Activated naive CD8-positive, alpha-beta T cell treated with anti-CD3 and anti-CD28 coated beads, Interleukin-2, amount 50 U/mL, for 16 hours (primary cell): ENCODE measurements at places on chromosomes 3 and 15.

- no peak for DNase-seq
These were observed 55.2 kb downstream of the WNT7A start for GRCh38 chr3:13824521-13825310.

- DNase-seq, result no peak
These were observed 17.8 kb downstream of the DUOX1 start for GRCh38 chr15:45147606-45148005.

- DNase-seq, result no peak
These were observed 16.8 kb downstream of the ATP10A start for GRCh38 chr15:25846377-25846776.

- DNase-seq, result no peak
These were observed 111.4 kb downstream of the DLG1 start for GRCh38 chr3:197186887-197187588.

GRCh38 chr15:67724691-67725375 is 100.5 kb upstream of the SKOR1 start:
- no peak for DNase-seq

DNA sequence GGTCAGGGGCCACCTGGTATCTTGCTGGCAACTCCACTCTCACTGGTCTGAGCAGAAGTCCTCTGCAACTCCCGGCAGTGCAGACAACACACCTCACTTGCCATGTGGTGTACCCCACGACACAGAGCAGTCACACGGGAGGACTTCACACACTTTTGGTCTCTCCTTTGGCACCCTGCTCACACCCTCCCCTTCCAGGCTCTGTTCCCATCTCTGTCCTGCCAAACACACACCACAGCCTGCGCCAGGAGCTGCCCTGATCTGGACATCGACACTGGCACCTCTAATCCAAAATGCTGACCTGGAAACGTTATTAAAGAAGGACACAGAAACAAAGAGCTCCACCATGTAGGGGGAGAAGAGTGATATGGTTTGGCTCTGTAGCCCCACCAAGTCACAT is 57.2 kb downstream of the SLC41A3 start:
- no peak for DNase-seq

DNA sequence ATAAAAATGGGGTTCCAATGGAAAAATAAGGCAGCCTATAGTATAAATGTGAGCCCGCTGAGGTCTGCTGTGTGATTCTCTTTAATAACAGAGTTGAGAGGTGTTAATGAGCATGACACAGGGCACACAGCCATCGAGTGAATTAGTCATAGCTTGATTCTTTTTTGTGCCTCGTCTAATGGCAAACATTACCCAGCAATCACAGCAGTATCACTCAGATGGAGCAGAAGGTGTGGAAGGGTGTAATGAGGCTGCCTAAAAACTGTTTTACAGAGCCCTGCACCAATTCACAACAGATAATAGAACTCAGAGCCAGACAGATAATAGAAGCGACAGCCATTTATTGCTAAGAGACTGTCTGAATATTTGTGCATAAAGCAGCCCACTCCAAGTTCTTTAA is 178.6 kb upstream of the TPRG1 start:
- DNase-seq, result no peak

- DNase-seq, result no peak
These were observed 67.1 kb downstream of the APBA2 start for GRCh38 chr15:28952666-28953491.

DNA sequence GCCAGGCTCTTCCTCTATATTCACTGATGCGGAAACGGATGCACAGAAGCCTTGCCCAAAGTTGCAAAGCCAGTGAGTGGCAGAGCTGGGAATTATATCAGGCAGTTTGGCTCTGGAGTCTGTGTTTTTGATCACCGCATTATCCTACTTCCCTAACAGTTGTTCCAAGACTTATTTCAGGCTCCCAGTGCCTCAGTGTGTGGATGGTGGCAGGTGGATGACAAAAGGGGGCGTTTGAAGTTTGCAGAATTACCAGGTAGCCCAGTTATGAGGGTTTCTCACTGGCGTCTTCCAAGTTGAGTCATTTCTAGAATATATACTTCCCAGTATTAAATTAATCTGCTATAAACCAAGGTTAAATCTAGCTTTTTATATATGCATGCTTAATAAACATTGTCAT is 81.0 kb downstream of the USP13 start:
- DNase-seq, result no peak
